NCI-H2081 (cell line): ENCODE measurements at places on chromosomes 7 and 10.

DNA sequence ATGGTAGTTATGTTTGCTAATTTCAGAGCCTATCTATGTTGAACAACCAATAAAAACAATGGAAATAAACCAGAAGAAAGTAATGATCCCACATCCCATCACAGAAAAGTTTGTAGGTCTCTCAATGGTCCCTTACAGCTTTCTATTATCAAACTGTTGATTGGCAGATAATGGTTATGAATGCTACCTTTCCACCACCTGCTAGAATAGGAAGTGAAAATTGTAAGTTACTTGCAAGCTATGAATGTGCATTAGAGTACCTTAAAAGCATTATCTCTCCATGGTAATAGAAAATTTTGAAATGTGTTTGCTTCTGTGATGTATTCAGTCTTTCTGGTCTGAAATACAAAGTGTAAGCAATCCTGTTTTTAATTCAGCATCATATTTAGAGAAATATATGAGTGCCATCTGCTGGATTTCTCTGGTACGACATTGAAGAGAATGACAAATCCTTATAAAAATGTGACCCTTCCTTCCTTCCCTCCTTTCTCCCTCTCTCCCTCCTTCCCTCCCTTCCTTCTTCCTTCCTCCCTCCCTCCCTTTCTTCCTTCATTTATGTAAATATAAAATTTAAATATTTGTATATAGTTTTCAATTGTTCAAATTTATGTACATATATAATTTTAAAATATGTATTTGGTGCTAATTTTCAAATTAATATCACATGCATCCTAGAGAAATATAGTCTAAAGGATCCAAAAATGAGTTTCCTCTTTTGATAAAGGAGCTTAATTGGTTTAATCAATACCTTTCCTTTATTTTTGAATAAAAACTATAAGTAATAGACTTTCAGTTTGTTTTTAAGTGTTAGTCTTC lies 41.4 kb upstream of the PNLIPRP3 start:
- peak; percentile 15 for DNase-seq

DNA sequence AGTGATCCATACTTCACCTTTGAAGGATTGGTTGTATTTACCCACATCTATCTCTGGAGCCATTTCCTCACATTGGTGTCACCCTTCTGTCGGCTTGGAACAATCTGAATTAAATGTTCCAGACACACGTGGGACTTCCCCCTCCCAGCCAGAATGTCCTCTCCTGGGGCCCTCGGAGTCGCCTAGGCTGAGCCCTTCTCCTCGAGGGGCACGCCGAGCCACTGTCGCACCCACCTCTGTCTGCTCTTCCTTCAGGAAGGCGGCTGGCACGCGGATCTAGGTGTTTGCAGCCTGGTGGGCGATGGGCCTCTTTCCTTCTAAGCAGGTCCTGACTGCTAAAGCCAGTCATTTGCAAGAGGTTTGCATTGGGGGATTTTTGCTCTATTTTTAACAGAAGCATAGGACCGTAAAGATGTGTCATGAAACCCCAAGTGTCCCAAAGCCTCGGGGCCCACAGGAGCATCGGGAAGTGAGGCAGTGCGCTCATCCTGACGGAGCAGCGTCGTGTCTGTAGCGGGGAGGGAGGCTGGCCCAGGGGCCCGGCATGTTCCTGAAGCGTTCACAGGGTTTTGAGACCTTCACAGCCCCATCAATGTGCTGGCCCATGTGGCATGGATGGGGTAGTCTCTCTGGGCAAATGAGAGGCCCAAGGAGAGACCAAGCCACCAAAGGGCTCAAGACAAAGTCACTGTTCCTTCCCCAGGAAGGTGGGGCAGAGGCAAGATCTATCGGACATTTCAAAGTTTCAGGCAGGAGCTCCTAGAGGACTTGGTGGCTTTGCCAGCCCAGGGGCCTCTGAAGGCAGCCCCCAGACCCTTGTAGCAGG lies 86.7 kb downstream of the RGS10 start:
- no peak for DNase-seq

DNA sequence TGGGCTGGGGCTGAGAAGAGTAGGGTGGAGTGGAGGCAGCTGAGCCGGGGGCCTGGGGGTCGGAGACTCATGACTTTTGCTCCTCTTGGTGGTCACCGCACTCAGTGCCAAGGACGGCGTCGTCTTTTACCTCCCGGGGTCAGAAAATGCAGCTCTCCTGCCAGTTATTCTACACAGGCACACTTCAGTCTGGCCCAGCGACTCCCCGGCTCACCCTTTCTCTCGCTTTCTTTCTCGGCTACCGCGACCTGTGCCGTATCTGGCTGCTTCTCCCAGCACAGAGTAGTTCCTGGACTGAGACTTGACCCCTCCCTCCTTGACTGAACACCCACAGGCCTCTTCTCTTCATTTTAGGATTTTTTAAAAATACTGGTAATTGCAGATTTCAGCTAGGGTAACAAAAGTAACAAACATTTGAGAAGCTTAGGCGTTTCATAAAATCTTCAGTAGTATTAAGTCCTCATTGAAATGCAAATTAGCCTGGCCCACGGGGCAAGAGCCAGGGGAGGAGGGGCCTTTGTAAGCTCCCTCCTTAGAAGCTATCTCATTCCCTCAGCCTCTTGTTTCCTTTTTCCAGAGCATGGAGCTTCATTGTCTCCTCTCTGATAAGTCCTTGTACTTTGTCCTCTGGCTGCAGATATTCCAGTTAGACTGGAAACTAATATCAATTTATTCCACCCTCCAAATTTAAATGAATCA lies 1.1 kb upstream of the PRLHR start:
- DNase-seq = no peak

- no peak for DNase-seq
These were observed 92.4 kb upstream of the KLF6 start for GRCh38 chr10:3877211-3878000.

GRCh38 chr10:78645975-78646374 lies 422.8 kb upstream of the ZMIZ1 start:
- no peak for DNase-seq

DNA sequence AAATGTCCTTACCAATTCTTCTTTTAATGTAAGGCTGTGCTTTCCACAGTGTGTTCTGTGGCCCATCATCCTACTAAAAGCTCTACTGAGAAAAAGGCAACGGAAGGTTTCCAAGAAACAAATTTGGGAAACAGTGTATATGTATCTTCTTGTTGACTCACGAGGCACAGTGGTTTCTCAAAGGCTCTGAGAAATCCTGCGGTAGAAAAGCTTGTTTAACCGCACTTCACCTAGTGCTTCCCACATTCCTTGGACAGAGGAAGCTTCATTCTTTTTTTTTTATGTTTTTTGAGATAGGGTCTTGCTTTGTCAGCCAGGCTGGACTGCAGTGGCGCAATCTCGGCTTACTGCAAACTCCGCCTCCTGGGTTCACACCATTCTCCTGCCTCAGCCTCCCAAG lies 84.5 kb downstream of the TACC2 start:
- no peak for DNase-seq

DNA sequence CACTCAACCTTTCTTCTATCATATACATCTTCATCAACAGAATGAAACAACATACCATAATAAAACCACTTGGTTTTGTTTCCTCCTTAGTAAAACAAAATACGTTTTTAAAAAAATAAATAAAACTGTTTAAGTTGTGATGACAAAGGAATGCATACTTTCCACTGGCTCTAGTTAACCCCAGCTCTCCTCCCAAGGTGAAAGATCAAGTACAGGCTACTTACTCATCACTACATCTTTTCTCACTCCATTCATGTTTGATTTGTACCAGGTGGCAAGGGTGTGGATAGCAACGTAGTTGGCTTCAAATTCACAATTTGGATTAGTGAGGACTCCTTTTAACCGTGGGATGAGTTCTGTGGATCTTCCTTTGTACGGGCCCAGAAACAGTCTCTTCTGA lies 14.7 kb downstream of the OGA start:
- no peak for DNase-seq

- no peak for DNase-seq
These were observed 45.4 kb downstream of the FBXW4 start for GRCh38 chr10:101649525-101650085.

GRCh38 chr7:1810961-1811849 lies 141.1 kb downstream of the ELFN1 start:
- no peak for DNase-seq

DNA sequence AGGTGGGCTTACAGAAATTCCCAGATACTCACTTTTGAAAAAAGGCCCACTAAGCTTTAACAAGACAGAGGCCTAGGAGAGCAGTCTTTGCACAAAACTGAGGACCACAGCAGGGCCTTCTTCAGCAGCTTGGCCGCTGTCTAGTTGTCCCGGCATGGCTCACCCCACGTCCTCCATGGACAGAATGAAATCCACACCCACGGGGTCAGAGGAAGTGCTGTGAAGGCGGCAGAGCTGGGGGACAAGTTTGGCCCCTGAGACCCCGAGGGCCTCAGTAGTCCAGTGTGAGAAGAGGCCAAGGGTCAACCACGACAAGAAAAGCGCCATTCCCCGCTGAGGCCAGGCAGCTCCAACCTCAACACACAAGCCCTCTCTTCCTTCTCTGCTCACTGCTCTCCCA lies 78.9 kb downstream of the ZRANB1 start:
- DNase-seq = no peak

DNA sequence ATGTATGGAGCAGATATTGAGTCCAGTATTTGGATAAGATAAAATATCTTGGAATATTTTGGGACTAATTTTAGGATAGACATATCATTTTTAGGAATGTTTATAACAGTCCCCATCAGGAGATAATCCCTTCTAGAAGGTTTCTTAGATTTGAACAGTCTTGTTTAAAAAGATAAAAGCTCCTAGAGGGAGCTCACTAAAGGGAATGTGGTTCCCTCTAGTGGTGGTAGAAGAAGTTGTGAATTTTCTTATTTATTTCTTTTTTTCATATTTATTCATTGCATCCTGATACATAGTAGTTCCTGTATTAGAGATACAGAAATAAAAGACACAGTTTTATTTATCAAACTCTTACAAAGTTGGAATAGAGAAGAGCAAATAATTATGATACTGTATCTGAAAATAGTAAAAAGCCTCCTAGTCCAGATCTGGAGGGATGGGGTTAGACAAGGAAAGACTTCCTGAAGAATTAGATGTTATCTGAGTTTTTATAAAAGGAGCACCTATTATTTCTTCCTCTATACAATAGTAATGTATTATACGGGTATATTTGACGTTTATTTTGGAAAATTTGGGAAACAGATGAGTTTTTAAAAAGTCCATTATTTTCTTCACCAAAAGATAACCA lies 24.5 kb upstream of the KLF14 start:
- DNase-seq = peak; percentile 58
